ENCODE measurements at places on chromosomes 2 and 18. TPM values are rescaled to one million over a fixed set of nuclear protein-coding genes. Genes with fewer than 3 reads are reported as not detected.

Gene ABCB11
- total RNA-seq, result not detected

Gene FER1L5
- total RNA-seq, result not detected

Gene C2orf69
- total RNA-seq, result 20.6 TPM

Gene CDKL4
- total RNA-seq, result not detected

Measured in activated naive CD4-positive, alpha-beta T cell treated with anti-CD3 and anti-CD28 coated beads for 36 hours (primary cell).